ENCODE measurements at places on chromosomes 4 and X. TPM values are rescaled to one million over a fixed set of nuclear protein-coding genes. Genes with fewer than 3 reads are reported as not detected.

DNA sequence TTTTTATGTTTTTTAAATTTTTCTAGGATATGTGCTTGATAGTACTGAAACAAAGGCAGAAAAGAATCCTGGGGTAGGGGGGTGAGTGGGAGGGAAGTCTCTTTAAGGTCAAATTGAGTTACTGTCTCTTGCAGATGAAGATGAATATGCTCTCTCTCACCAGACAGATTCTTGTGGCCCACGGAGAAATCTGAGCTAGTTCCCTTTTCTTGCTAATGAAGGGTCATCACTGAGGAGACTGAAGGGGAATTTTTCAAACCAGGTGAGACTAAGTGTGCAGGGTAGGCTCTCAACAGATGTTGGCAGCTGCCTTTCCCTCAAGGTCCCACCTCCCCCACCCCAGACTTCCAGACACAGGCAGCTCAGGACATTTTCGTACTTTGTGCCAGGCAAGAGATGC, 21.5 kb downstream of the FAM9C start:
- no peak for DNase-seq

GRCh38 chr4:186943411-186943810, 219.8 kb upstream of the FAT1 start:
- no peak for DNase-seq

DNA sequence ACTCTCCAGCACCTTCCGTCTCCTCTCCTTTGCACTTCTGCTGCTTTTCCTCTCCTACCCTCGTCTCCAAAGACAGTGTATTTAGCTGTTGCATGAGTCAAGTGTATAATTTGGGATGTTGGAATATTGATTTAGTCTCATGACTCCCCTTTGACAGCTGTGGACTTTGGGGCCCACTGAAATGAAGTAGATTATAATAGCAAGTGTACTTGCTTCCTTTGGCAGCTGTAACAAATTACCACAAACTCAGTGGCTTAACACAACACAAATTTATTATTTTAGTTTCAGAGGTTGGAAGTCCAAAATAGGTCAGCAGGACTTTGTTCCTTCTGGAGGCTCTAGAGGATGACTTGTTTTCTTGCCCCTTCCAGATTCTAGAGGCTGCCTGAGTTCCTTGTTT, 29.5 kb upstream of the MSL3 start:
- DNase-seq: no peak

DNA sequence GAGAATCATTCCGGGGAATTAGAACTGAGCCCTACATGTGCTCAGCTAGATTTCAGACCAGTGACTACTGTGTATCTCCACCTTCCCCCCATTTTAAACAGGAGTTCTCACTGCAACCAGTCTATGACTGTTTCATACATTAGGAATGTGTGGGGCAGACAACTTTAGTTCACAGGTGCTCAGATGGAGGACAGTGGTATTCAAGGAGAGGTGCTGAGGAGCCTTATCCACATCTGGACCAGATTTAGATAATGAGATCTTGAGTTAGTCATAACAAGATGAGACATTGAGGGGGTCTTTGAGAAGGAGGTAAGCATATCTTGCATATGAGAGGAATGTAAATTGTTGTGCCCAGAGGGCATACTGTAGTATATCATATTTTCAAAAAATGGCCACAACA, 32.8 kb upstream of the RELL1 start:
- DNase-seq: no peak

DNA sequence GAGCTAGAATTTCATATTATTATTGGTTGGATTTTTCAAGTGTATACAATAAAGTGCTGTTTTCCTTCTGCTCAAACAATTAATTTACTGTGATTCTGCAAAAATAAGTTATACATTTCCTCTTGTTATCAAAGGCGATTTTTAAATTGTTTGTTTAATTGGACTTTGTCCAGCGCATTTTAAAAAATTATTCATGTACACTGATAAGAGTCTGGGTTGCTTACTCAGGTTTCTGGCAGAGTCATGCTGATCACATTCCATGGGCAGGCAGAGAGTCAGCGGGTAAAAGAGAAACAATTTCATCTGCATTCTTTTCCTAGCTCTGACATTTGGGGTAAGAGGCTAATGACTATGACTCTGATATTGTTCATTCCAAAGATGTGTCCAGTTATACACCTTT, 8.9 kb downstream of the FAT4 start:
- no peak for DNase-seq

Gene VCX
- total RNA-seq: not detected

DNA sequence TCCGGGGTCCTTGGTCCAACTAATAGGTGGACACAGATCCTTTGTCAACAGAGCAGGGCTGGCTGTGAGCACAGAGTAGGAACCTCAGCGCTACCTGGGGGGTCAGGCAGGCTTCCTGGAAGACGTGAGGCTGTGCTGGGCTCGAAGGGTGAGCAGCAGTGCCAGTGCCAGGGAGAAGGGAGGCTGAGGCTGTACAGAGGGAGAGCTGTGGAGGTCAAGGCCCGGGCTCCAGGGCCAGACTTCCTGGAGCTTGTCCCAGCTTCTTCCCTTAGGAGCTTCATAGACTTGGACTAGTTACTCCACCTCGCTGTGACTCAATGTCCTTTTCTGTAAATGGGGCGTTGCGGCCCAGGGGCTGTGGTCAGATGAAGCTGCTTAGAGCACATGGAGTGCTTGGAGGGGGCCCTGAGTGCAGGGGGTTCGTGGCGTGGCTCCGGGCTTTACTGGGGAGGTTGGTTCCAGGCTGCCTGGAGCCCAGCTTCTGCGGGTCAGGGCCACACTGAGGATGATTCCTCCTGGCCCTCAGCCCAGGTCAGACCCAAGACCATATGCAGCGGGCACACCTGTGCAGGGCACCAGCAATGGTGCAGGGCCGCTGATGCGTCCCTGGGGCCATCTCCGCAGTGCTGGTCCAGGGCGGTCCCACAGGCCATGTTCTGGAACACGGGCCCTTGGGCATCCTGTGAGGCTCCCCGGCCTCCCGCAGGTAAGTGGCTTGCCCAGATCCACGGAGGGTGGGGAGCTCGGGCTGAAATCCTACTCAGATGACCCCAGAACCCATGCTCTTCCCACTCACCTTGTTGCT, 98.1 kb downstream of the DCTD start:
- DNase-seq: no peak

DNA sequence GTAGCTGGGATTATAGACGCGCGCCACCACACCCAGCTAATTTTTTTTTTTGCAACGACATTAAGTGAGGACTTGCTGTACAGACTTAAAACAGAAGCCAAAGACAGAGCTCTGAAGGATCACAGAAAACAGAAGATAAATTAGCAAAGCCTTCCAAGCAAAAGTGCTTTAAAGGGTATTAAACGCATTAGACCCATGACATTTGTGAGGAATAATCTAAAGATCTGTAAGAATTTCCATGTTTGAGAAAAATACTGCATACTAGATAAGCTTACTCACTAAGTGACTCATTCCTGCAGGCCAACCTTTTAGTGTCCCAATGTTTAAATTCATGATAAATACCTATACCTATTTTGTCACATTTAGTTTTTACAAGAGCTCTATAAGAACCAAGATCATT, 27.4 kb downstream of the SMARCA1 start:
- no peak for DNase-seq
